ENCODE measurements at places on chromosomes 11 and 22.

- no peak for DNase-seq
Measured at GRCh38 chr22:42939941-42940653, 74.9 kb downstream of the PACSIN2 start.

- DNase-seq: no peak
Measured at GRCh38 chr11:28726432-28726831, 618.2 kb downstream of the METTL15 start.

DNA sequence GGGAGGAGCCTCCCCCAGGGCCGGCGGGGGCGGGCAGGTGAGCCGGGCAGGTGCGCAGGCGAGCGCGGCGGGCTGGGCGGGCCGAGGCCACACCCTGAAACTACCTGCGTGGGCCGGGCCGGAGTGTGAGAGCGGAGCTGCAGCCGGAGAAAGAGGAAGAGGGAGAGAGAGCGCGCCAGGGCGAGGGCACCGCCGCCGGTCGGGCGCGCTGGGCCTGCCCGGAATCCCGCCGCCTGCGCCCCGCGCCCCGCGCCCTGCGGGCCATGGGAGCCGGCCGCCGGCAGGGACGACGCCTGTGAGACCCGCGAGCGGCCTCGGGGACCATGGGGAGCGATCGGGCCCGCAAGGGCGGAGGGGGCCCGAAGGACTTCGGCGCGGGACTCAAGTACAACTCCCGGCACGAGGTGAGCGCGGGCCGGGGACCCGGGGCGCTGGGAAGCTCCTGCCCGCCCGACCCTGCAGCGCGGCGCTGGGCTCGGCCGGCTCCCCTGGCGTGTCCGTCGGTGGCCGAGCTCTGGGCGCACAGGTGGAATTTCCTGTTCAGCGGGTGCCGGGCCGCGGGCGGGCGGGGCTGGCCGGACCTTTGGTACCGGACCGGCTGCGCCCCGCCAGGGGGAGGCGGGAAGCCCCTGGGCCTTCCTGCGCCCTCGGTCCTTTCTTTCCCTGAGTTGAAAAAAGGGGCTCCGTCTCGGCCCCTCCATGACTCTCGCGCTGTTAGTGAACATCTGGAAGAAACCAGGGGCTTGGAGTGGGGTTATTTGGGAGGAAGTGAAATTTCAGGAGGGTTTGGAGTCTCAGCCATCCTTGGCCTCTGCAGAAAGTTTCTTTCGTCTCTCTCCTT is at the start of gene ST14:
TSS of gene ST14 (plus strand) at position 126 of the 841 bp plus-strand sequence. CDS start at position 324, 198 bp downstream.
- no peak for DNase-seq

DNA sequence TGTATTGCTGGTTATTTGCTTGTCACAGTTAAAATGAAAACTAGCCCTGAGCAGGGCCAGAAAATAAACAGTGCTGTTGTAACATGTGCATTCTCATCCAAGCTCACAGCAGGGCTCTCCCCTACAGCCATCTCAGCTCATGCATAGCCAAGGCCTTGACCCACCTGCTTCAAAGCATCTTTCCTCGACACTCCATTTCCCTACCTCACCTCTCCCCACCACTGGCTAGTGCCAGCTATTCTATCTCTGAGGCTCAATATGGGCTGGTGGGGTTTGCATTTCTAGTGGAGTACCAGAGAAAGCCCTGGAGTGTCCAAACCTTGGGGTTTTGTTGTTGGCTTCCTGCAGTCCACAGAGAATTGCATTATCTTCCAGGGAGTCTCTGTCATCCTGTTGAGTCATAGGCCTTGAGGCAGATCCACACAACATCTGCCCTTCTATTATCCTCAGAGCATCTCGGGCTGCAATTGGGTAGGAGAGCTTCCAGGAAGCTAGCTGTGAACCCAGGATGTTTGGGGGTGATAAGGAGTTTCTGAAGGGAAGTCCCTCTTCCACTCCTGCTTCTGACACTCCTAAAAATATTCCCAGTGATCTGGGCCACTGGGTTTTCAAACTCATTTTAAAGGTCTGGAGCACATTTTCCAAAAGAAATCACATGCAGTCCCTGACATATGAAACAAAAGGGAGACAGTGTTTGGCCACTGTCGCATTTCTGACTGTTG is 36.1 kb upstream of the AMOTL1 start:
- DNase-seq: no peak

DNA sequence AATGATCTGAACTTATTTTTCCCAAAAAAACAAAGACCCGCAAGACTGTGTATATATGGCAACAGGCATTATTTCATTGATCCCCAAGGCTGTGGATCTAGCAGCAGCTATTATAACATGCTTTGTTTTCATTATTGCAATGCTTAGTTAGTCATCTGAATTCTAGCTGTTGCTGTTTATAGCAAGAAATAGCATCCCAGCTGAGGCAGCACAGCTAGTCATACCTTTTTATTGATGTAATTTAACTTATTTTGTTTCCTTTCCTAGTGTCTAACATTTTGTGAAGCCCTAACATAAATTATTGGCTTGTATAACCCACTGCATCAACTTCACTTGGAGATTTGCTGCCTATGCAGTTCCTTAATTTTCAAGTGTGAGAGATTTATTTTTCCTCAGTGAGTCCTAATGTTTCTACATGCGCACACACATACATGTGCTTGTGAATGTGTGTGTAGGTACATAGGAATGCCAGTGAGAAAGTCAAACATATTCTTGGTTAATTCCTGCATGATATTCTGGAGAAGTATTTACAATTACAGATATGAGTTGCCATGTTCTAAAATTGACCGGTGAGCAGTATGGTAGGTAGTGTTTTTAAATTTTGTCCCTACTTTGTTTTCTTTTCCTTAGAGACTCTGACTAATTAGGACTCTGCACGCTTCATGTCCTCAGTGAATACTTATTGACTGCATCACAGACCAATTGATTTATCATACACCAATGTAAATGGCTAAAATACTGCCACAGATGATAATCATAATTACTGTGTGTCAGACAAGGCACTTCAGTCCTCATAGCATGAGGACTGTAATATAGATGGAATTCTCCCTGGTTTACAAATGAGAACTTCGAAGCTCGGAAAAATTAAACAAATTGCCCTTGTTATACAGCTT is 119.3 kb downstream of the WNT11 start:
- DNase-seq: no peak

GRCh38 chr22:27226666-27227065 is 569.3 kb downstream of the MIAT start:
- DNase-seq: no peak

DNA sequence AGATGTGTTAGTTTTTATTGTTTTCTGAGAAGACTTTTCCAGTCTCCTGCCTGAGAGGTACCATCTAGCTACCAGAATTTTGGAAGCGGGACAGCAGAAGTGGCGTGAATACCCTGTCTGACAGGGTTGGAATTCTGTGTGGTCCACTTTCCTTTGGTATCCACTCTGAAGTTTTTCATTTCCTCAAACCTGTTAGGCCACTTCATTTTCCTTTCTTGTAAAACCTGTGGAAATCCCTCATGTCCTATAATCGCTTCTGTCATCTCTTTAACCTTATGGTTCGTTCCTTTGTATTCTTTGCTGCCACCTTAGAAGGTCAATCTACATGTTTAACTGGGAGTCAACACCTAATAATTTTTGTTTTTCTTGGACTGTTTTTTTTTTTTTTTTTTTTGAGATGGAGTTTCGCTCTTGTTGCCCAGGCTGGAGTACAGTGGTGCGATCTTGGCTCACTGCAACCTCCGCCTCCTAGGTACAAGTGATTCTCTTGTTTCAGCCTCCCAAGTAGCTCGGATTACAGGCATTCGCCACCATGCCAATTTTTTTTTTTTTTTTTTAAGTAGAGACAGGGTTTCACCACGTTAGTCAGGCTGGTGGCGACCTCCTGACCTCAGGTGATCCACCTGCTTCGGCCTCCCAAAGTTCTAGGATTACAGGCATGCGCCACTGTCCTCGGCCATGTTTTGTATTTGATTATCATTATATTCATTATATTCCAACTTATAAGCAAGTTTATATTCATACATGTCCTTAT is 7.1 kb downstream of the SFI1 start:
- no peak for DNase-seq

- DNase-seq: no peak
Measured at GRCh38 chr11:45113807-45114206, 32.6 kb upstream of the PRDM11 start.

GRCh38 chr22:17436382-17436980 is 67.2 kb downstream of the CECR2 start:
- DNase-seq: no peak

DNA sequence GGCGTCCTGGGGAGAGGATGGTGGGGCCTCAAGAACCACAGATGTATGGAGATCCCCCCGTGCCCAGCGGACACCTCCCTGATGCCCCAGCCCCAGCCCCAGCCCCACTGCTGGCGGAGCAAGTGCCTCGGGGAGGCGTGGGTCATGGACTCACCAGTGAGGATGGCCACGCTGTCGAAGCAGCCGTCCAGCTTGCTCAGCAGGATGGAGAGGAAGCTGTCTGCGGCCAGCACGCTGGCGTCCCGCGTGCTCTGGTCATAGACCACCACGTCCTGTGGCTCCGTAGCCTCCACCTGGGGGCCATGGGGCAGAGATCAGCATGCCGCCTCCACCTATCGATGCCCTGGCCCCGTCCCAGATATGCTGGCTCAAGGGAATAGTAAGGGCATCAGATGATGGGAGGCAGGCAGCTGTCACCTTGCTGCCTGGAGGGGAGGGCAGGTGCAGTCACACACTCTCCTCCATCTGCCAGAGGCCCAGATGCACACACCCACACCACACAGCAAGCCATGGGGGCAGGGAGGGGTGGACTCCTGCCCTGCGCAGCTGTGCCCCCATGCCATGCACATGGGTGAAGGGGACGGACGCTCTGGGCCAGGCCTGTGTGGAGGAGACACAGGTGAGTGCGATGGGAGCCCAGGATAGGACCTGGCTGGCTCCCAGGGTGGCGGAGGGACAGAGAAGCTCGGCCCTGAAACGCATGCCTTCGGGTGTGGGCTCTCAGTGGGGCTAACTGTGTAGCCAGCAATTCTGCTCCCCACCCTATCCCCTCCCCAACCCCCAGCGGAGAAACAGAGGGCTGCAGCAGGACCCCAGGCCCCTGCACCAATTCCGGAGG is 8.2 kb downstream of the DUSP8 start:
- DNase-seq: no peak

GRCh38 chr11:106473089-106473722 is 395.7 kb downstream of the AASDHPPT start:
- no peak for DNase-seq

DNA sequence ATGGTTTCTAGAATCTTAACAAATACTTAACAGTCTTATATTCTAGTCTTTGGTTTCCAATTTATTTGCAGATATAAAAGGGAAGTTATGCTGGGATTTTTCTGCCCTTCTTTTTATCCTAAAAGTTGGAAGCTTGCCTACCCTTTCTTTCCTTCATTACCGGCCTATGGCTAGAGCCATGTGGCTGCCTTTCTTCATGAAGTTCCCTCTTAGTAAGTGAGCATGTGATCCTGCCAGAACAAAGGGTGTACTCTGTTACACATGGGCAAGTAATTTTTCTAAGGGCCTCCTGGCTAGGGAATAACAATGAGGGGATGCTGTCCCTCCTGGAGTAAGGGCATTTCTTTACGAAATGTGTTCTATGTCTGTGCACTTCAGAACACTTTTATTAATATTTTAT is 252.1 kb upstream of the PITPNB start:
- DNase-seq: no peak

DNA sequence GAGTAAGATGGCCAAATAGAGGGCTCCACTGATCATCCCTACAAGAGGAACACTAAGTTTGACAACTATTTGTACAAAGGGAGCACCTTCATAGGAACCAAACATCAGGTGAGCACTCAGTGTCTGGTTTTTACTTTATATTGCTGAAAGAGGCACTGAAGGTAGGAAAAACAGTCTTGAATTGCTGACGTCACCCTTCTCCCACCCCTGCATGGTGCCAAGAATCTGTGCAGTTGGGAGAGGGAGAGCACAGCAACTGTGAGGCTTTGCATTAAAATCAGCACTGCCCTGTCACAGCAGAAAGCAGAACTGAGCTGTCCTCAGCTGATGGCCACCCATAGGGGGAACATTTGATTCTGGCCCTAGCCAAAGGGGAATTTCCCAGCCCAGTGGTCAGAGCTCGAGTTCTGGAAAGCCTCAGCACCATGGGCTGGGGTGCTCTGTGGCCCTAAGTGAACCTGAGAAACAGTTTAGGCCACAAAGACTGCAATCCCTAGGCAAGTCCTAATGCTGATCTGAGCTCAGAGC is 37.9 kb downstream of the PIWIL3 start:
- DNase-seq: no peak

GRCh38 chr11:66143996-66144678 is 74.1 kb downstream of the PACS1 start:
- no peak for DNase-seq

- DNase-seq: no peak
Measured at GRCh38 chr11:59224351-59224928, 11.7 kb upstream of the MPEG1 start.

DNA sequence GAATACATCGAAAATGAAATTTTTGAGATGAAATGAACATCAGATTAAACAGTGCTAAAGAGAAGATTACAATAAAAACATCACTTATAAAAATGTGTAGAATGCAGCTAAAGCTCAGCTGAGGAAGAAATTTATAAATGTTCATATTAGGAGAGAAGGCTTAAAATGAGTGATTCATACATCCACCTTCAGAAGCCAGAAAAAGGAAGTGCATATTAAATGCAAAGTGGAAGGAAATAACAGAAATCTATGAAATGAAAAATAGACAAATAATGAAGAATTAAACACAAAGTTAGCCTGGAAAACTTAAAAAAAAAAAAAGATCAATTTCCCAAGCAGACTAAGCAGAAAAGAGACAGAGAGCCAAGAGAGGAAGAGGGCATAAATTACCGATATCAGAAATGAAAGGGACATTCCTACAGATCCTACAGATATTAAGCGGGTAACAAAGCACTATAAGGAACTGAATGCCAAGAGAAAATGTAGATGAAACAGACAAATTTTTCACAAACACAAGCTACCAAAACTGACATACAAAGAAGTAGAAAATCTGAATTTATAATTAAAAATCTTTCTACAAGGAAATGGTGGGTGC is 7.2 kb upstream of the MOB2 start:
- no peak for DNase-seq

- DNase-seq: no peak
Measured at GRCh38 chr22:17597217-17597616, 31.3 kb downstream of the ATP6V1E1 start.

- no peak for DNase-seq
Measured at GRCh38 chr22:46044621-46045458, 67.9 kb upstream of the WNT7B start.

DNA sequence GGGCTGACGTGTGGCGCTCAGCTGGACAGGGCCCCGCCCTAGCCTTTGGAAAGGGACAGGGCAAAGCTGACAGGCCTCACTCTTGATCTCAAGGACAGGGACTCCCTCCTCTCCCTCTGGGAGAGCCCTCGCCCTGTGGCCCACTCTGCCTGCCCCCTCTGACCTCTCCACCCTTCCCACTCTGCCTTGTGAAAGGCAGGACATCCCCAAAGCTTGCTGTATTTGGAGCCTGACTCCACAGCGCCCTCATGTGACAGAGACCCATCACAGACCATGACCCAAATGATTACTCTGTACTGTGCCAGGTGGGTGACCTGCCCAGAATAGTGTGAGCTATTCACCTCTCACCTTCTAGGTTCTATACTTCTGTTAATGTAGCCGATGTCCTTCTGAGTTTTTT is 18.8 kb downstream of the P2RY2 start:
- DNase-seq: no peak

All from stimulated activated CD4-positive, alpha-beta T cell treated with anti-CD3 and anti-CD28 coated beads, Interleukin-1b, Interleukin-23, amount 100 ng/mL, for 1 hour (primary cell).